ENCODE measurements at places on chromosomes 4 and X.

GRCh38 chrX:84358271-84358670 lies 144.0 kb downstream of the HDX start:
- DNase-seq: no peak

DNA sequence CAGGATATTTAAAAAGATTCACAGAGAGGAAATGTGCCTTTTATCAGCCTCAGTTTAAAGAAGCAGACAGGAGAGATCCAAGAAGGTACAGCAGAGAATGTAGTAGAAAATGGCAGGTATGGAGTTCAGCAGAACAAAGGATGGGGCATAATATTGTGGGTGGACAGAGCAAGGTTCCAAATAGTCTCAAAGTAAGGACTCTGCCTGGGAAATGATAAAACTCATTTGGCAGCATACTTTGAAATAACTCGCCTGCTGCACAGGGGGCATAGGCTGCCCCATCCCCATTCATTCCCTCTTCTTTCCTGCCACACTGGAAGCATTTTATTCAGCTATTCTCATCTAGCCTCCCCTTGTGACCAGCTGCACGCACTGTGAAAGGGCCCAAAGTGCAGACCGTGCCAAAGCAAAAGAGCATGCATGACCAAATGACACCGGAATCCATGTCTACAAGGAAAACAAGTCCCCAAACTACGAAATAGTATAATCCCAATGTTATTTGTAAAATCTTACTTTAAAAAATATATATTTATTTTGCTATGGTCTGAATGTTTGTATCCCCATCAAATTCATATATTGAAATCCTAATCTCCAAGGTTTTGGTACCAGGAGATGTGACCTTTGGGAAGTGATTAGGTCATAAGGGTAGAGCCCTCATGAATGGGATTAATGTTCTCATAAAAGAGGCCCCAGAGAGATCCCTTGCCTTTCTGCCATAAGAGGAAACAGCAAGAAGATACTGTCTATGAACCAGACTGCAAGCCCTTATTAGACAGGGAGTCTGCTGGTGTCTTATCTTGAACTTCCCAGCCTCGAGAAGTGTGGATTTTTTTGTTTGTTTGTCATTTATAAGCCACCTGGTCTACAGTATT lies 77.4 kb upstream of the PRSS48 start:
- DNase-seq: no peak

GRCh38 chr4:183554346-183554686 lies 49.5 kb downstream of the ING2 start:
- no peak for DNase-seq

GRCh38 chr4:89307446-89308160 lies at the start of gene GPRIN3:
Gene GPRIN3 (minus strand): TSS chr4:89307800. CDS start chr4:89250110, 57,690 bp downstream.
- no peak for DNase-seq

GRCh38 chr4:167475951-167476350 lies 241.7 kb upstream of the SPOCK3 start:
- DNase-seq: no peak

DNA sequence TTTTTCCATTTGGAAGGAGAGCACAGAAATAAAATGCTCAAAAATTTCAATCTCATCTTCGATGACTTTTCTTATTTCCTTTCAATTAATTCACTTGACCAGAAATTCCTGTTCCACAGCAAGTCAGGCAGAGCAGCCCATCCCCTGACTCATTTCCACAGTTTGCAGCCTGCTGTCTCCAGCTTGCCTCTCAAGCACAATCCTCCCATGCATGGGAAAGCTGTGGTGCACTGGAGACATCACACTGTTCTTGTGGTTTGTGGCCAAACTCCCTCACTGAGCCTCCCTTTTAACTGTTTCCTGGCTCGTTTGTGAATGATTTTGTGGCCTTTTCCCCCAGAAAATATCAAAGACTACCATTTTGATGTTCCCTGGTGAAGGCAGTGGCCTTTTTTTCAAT lies 114.0 kb upstream of the ENPEP start:
- no peak for DNase-seq

DNA sequence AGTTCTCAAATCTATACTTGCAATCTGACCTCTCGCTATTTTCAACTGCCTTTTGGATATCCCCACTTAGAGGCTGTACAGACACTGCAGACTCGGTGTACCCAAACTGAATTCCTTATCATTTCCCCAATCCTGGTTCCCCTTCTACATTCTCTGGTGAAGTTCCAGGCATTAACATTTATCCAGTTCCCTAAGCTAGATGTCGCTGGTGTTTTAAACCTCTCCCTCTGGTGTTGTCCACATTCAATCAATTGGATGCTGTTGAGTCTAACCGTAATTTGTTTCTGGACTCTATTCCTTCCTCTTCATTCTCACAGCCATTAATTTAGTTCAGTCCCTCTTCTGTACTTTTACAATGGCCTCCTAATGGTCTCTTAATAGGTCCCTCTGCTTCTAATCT lies 7.2 kb upstream of the STK26 start:
- DNase-seq: no peak

DNA sequence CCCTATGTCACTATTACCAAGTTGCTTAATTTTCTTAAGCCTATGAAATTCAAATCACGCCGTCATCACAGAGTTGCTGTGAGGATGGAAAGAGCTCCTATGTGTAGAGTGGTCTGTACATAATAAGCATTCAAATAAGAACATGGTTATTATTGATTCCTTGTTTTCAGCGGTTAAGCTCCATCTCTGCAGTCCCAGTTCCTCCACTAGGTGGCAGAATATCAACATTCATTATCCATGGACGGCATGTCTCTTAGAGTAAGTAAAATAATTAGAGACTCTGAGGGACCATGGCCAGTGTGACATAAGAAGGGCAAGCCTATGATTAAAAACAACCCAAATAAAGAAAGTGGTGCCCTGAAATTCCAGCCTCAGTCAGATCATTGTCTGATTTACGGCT lies 132.5 kb upstream of the NHS start:
- no peak for DNase-seq

DNA sequence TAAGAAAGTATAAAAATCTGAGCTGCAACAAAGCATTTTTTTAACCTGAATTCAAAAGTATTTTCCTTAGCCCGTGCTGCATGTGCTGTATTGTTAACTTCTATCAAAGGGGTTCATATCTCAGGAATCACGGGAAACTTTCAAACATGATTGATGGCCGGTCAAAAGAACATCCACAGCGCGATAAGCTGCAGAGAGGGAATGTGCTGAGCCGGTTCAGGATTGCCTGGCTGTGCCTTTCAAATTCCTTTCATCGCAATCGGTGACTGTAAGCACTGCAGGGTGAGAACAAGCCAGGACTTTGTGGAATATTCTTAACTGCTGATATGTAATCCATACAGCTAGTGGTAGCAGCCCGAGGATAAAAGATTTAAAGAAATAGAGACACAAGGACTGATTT lies 210.9 kb upstream of the NOCT start:
- no peak for DNase-seq

DNA sequence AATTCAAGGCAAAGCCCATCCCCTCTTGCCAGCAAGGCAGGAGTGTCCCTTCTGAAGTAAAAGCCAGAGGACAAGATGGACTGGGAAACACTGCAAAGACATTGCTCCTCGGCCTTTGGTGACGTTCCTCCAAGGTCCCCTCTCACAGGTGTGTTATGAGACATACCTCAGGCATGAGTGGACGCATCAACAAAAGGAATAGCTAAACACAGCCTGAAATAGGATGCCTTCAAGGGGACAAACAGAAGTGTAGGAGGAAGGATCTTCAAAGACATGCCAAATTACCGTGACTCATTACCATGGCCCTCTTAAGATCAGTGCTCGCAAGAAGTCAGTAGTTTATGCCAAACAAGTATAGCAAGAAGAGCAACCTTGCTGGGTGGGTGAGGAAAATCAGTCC lies 6.0 kb upstream of the IDS start:
- DNase-seq: no peak

DNA sequence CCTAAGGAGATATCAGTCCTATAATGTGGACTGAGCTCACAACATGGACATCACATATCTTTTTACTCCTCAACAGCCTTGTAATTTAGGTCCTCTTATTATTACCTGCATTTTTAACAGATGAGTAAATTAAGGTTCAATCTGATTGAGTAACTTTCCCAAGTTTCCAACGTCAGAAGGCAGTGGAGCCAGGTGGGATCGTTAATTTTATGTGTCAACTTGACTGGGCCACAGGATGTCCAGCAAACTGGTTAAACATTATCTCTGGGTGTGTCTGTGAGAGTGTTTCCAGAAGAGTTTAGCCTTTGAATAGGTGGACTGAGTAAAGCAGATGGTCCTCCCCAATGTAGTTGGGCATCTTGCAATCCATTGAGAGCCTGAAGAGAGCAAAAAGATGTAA lies 59.0 kb upstream of the SLIT2 start:
- no peak for DNase-seq

GRCh38 chr4:139904406-139904805 lies 238.8 kb downstream of the MGST2 start:
- DNase-seq: no peak

DNA sequence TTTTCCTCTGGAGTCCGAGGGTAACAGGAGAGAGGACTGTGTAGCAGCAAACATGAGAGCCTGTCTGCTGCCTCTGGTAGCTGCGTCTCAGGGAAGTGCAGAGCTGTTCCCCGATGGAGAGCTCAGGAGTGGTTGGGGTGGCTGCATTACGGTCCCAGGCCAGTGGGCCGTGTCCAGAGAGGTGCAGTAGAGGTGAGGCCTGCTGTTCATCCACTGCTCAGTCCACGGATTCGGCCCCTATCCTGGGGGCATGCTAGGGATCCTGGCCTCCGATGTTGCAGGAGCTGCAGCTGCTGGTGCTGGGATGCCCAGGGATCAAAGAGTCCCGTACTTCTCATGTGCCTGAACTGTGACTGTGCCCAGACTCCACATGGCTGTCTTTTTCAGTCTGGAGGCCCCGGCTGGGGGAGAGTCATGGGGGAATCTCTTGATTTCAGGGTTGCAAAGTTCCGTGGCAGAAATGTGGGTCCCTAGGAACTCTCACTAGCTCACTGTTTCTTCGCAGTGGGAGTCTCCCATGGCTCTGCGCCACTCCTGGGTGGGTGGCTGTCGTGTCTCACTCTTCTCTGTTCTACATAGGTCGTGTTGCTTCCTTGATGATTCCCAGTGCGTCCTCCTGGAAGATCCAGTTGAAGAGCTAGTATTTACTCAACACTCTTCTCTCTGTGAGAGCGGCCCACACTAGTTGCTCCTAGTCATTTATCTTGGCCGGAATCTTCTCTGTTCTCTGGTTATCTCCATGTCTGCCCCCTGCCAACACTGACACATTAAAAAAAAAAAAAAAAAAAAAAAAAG lies 109.5 kb upstream of the CENPE start:
- no peak for DNase-seq

GRCh38 chrX:71919886-71920285 lies 9.2 kb downstream of the NHSL2 start:
- no peak for DNase-seq

DNA sequence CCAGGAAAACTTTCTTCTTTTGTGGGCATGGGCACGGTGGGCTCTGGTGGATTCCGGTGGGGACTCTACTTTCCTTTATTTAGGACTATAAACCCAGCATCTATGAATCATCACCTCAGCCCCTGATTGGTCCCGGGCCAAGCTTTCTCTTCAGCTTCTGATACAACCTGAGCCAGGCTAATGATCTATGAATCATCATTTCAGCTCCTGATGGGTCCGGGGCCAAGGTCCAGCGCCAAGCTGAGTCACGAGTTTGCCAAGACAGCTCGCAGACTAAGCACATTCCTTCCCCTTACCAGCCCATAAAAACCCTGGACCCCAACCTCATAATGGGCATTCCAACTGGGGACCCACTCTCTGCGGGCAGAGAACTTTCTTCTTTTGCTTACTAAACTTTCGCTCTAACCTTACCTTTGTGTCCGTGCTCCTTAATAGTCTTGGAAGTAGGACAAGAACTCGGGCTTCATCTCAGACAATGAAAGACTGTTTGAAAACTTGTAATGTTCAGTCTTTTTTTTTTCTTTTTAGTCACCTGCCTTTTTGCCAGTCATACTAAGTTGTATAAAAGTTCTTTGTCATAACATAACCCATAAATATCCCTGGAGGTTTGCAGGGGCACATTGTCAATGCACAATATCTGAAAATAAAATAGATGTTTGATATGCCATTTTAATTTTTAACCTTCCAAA lies 904.9 kb upstream of the EPHA5 start:
- no peak for DNase-seq

DNA sequence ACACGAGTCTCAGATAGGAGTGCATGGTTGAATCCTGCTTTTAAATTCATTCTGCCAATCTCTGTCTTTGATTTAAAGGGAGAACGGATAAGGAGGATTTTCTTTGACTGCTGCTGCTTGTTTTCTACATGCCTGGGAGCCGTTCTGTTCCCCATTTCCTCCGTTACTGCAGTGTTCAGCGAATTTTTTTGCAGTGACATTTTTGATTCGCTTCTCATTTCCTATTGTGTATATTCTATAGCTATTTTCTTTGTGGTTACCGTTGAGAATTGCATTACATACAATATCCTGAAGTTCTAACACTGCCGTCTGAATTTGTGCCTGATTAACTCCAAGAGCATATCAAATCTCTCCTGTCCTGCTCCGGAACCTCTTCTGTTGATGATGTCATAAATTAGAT lies 14.8 kb upstream of the MAEA start:
- no peak for DNase-seq

- no peak for DNase-seq
Observed at GRCh38 chrX:39675619-39676018, 422.1 kb downstream of the BCOR start.

- DNase-seq: no peak
Observed at GRCh38 chrX:144388738-144389137, 504.9 kb downstream of the UBE2NL start.

GRCh38 chr4:26862381-26862915 lies 1.8 kb downstream of the STIM2 start:
- DNase-seq: no peak

DNA sequence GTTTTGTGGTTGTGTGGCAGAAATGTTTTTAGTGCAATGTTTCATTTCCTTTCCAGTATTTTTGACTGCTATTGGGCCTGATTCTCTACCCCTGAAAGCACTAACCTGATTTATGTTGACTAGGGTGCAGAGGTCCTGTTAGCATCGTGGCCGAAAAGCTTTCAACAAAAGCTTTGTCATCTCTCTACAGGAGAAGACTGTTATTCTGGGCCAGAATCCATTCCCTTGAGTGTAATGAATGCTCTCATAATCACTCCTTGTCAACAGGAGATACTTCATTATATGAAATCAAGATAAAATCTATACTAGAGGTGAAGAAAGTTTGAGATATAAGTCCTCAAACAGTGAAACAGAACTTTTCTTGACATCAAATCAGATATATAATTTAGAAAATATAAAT lies 195.5 kb downstream of the ZNF330 start:
- no peak for DNase-seq

- no peak for DNase-seq
Observed at GRCh38 chr4:67809502-67809901, 55.3 kb upstream of the GNRHR start.

GRCh38 chr4:122765692-122766352 lies 33.3 kb downstream of the BBS12 start:
- no peak for DNase-seq

GRCh38 chrX:78506248-78506647 lies 152.9 kb downstream of the RTL3 start:
- DNase-seq: no peak

GRCh38 chrX:19736389-19736788 lies 151.0 kb downstream of the SH3KBP1 start:
- DNase-seq: no peak
